Right lobe of liver (tissue), 6 donors: ENCODE measurements at places on chromosomes 4 and X. TPM values are rescaled to one million over a fixed set of nuclear protein-coding genes. Genes with fewer than 3 reads are reported as not detected.

The ADGRG4 gene
- 0.09 TPM for total RNA-seq

DNA sequence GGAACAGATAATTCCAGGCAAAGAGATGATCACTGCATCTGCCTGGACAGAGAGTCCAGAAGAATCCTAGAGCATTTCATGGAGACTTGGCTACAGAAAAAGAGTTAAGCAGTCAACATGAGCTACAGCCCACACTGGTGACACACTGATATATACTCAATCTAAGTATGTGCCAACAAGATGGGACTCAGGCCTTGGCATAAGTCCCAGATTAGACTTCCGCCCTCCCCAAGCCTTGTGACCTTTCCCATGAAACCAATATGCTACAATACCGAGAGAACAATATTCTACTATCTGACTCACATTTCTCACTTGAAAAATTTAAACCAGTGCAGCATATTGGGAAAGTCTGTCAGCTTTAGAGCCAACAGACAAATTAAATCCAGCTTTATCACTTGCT is 65.7 kb upstream of the SLITRK2 start:
- DNase-seq: no peak

GRCh38 chr4:86846921-86847320 is 2.3 kb downstream of the SLC10A6 start:
- no peak for DNase-seq

The HMGN5 gene
- 5.5 TPM for total RNA-seq

DNA sequence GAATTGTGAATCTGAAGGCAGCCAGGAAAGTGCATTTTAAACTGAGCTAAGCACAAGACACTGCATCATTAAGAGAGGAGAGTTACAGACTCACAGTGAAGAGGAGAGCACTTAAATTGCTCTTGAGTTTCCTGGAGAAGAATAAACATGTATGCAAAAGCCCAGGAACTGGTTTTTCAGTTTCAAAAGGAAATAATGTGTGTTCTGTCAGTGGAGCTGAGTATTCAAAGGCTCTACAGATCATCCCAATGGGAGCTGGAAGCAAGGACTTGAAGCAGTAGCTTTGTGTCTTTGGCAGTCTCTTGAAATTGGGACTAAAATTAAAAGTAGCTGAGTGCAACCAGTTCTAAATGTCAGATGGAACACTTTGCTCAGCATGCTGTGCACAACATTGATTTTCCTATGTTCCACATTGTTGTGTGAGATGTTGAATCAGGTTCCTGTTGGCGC is 147.5 kb upstream of the ANK2 start:
- DNase-seq: no peak

The DCHS2 gene
- total RNA-seq: 0.07 TPM

DNA sequence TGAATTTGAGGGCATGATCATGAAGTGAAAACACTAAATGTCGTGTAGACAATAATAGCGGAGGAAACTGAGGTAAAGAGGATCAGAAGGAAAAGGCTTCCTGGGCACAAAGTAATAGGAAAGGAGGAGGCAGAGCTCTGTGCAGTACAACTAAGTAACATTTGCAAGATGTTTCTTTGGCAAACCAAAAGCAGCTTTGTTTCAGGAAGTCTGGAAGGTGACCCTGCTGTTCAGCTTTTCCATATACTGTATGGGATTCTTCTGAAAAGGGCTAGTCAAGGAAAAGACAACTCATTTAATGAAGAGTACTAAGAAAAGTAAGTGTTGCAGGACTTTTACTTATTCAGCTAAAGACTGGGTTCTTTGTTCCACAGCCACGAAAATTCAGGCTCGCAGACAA is 463.1 kb downstream of the PCDH7 start:
- no peak for DNase-seq

GRCh38 chr4:23828779-23829178 is 61.1 kb downstream of the PPARGC1A start:
- no peak for DNase-seq

DNA sequence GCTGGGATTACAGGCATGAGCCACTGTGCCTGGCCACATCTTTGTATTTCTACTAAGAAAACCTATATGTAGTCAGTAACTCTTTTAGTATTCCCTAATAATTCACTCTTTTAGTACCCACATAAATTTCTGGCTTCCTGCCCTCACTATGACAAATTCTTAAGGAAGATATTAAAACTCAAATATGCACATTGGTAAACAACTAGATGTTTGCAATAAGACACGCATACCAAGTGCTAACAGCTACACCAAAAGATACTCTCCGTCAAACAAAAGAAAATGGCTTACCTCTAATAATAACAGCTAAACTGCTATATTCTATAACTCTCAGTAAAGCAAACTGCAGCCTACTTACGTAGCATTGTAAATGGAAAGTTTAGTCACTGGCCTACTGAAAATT is 6.3 kb downstream of the UBA6 start:
- DNase-seq: no peak

The HDX gene
- total RNA-seq: 2.1 TPM

DNA sequence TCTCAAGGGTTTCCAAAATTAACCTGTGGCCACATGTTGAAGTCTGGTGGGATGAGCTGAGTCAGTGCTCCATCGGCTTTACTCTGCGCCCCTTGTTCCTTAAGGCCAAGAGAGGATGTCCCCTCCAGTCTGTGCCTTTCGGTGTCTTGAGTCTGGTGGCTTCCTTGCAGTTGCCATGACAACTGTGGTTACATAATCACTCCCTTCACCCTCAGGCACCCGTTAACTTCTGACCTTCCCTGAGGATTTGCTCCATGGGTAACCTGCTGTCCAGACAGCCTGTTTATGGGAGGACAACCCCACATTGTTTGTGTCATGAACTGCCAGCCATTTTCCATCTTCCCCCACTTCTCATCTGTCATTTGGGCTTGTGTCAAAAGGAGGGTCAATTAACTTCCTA is 401.1 kb upstream of the LCORL start:
- DNase-seq: no peak

GRCh38 chr4:1579001-1579900 is 104.9 kb downstream of the FAM53A start:
- peak; percentile 78 for DNase-seq

The ESX1 gene
- total RNA-seq: not detected

DNA sequence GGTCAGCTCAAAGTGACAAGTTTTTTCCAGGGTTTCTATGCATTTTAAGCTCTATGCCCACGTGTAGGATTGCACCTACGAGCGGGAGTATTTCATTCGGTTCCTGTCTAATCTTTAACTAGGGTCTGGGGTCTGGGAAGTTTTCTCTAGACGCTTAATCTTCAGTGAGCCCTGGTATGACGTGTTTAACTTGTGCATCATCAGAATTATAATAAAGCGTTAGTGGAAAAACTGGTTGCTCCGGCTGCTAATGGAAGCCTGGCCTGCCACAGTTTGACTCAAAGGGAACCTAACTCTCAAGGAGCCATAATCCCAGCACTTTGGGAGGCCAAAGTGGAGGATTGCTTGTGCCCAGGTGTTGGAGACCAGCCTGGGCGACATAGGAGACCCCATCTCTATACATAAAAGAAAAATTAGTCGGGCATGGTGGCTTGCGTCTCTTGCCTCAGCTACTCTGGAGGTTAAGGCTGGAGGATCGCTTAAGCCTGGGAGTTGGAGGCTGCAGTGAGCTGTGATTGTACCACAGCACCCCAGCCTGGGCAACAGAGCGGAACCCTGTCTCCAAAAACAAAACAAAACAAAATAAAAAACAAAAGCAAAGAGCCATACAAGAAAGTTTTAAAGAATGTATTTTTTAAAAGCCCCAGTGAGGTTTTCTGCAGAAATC is 30.2 kb downstream of the ARSD start:
- DNase-seq: no peak

- DNase-seq: no peak
These were observed 593.7 kb upstream of the BOD1L1 start for GRCh38 chr4:14221176-14221575.
